Fibroblast of skin of right biceps (primary cell): ENCODE measurements at places on chromosomes 1 and 21.

GRCh38 chr1:22739648-22740385 is 29.2 kb downstream of the EPHB2 start:
- peak; percentile 97 for DNase-seq

GRCh38 chr1:28026329-28026728 is 62.1 kb downstream of the EYA3 start:
- no peak for DNase-seq

- DNase-seq, result no peak
Observed at GRCh38 chr1:168714012-168714411, 15.0 kb downstream of the DPT start.

- DNase-seq, result no peak
Observed at GRCh38 chr1:34684266-34684665, 70.6 kb upstream of the GJB5 start.

DNA sequence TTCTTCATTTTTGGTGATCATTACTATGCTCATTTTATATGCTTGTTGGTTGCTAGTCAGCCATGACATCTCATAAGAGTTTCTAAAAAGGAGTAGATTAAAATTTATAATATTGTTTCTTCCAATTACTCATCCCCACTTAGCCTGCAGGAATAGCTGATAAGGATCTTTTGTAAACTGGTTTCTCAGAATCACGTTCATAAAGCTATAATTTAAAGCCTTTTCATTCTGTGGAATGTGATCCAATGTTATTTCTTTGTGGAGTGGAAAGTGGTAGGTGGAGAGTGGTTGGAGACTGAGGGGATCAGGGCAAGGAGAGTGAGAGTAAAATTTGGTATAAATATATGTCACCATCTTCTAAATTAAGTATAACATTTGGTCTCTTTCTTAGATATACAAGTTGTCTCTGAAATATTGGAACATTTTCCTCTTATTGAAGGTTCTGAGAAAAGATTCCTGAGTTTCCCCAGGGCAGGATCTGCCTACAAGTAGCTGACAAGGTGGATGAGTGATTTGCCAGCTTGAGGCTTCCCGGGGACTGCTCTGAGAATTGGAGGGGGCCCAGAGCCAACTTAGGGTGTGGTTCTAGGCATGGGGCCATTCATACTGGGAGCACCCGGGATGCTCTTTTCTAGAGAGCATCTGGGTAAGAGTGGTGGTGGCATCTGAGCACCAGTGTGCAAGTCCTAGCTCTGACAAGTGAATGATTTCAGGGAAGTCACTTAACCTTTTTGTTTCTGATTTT is 116.4 kb downstream of the TBX19 start:
- no peak for DNase-seq
